ENCODE measurements at places on chromosomes 1 and 21.

DNA sequence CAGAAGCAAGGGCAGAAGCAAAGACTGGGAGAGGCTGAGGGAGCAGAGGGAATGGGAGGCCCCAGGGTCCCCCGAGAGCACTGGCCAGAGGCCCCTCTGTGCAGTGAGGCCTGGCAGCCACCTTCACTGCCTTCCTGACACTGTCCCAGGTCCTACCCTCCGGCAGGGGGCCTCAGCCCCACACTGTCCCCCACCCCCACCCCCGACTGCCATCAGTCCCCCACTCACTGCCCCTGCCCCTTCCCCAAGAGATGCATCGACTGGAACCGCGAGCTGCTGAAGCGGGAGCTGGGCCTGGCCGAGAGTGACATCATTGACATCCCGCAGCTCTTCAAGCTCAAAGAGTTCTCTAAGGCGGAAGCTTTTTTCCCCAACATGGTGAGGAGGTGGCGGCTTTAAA lies 13.0 kb upstream of the PADI6 start:
- no peak for DNase-seq

- DNase-seq = no peak
Observed at GRCh38 chr1:213714645-213715044, 273.1 kb upstream of the PROX1 start.

DNA sequence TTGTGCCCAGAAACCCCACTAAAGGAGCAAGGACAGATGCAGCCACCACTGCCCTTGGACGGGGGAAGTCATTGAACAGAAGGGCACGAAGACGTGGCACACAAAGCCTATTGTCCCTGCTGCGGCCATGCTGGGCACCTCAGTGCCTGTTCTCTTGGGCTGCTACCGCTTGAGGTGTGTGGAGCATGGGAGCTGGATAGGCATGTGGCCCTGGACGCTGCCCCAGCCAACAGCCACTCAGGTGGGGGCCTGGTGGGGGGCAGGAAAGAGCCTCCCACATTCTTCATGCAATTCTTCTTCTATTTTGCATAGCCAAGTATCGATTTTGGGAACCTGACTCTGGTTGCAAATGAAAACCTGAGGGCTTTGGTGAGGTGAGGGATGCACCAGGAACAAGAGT lies 337.2 kb downstream of the RPS6KC1 start:
- no peak for DNase-seq

- DNase-seq = no peak
Observed at GRCh38 chr21:34983680-34984086, 65.4 kb downstream of the RUNX1 start.

DNA sequence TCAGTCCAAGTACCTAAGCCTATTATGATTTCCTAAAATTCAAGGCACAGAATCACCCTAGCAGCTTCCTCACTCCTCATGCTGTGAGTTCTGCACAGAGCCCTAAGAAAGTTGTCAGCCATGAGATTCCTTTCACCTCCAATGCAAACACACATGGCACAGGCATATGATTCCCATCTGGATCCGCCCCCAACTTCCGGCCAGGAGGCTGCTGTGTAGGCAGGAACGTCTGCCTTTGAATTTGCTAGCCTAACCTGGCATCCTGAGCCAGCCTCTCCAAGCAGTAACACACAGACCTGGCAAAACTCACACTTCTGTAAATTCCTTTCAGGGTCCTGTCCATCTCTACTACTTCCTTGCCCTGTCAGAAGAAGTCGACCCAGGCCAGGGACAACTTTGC lies 521.1 kb upstream of the BEND5 start:
- DNase-seq = peak; percentile 19

DNA sequence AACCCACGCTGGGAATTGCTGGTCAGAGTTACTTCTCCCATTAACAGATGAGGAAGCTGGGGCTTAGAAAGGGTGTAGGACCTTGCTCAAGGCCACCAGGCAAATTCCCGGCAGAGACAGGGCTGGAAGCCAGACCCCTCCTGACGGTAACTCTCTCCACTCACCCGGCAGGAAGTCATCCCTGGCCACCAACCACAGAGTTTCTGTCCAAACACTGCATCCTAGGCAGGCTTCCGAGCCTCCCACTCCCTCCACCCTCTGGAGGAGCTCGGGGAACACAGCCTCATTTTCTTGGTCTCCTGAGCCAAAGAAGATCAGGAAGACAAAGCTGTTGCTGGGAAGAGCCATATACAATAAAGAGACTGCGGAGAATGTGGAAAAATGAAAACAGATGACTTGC lies 25.0 kb upstream of the ZNF436 start:
- peak; percentile 33 for DNase-seq

DNA sequence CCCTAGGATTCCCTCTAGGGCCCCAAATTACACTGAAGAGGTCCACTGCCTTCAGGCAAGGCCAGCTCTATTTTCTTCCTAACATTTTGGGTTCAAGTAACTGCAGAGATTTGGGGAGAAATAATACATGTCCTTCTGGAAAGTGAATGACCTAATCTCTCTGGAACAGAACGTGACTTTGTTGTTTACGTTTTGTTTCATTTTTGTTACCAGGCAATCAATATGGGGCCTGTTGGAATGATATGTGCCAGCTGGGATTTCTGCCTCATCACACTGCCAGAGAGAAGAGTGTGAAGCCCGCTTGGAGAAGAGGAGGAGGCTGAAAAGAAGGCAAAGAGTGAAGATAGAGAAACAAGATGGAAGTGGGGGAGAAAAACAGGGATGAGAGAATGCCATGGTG lies 116.7 kb downstream of the FASLG start:
- no peak for DNase-seq

GRCh38 chr21:25283720-25284119 lies 323.6 kb downstream of the MRPL39 start:
- no peak for DNase-seq

DNA sequence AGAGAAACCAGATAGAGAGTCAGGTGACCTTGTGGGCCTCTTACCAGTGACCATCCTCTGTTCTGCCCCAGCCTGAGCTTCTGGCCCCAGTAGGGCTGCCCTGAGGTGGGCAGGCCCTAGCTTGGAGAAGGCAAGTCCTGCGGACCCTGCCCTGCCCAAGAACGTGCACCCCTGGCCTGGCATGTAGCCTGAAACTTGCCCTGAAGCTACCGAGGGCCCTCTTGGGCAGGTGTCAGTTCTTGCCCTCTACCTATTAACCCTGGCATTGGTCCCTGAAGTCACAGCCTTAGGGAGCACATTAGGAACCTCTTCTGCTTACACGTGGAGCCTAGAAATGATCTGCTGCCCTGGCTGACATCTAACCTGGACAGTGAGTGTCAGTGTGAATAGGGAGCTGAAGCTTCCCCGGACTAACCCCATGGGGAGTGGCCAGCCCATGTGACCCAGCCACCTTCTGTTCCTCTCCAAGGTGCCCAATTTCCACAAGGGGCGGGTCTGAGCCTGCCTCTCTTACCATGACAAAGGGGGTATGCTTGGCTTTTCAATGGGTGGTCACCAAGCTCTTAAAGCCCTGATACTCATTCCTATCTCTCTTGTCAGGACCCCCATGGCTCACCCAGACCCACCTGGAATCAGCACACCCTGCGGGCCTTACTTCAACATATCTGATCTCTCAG lies 163.0 kb downstream of the ZSCAN20 start:
- no peak for DNase-seq

DNA sequence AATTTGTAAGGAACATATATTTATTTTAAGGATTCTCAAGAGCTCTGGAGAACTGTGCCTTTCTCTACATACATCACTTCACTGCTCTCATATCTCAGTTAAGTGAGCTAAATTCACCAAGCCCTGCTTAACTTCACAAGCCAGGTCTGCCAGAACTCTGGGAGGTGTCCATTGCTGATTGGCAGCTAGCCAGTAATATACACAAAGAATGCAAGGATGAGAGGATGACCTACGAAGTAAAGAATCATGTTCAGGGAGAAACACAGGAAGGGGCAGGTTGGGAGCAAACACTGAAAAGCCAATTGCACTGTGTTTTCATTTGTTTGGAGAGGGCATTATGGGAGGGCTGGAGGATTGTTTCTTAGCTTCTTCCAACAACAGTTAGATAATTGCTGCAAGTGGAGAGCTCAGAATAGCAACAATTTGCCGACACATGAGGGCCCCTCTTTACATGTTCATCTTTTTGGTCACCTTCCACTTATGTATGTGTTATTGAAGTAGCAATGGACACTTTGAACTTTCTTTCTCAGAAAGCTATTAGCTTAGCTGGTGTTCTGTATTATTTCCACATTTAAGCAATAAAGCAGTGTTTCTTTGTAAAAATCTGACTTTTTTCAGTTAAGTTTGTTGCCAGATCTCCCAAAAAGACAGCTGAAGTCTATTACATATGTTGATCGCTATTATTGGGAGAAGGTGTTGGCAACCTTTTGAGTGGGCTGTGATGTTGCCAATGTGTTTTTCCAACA lies 254.8 kb downstream of the LTN1 start:
- DNase-seq = no peak

- no peak for DNase-seq
Observed at GRCh38 chr21:44711327-44712202, at the start of gene TSPEAR. TSPEAR (minus strand) TSS chr21:44711572; CDS start chr21:44711514, 58 bp downstream.

GRCh38 chr1:107225706-107226105 lies 84.9 kb downstream of the NTNG1 start:
- DNase-seq = no peak

- no peak for DNase-seq
Observed at GRCh38 chr1:204623894-204624361, 61.6 kb downstream of the LRRN2 start.

GRCh38 chr1:9881838-9882249 lies 28.2 kb downstream of the CTNNBIP1 start:
- DNase-seq = no peak

DNA sequence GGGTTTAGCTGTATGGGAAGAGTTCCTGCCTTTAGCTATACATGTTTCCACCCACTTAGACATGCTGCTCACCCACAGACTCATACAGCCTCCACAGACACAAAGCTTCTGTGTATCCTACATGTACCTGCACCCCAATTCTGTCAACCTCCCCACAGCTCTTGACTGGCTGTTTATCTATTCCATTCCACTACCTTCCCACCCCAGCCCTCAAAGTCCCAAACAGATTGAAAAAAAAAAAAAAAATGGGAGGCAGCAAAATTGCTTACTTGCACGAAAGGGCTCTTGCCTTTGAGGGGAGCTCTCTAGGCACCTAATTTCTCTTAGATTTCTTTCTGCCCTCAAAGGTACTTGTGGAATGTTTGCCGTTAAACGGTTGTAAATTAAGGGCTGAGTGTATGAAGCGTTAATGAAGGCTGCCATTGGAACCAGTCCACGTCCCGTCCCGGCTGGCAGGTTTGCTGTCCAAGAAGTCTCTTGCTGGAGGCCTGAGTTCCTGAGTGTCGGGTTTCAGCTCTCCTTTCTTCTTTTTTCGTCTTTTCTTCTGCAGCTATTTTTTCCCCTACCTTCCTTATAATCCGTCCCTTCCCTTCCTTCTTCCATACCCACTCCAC lies 43.6 kb downstream of the PBX1 start:
- DNase-seq = no peak

DNA sequence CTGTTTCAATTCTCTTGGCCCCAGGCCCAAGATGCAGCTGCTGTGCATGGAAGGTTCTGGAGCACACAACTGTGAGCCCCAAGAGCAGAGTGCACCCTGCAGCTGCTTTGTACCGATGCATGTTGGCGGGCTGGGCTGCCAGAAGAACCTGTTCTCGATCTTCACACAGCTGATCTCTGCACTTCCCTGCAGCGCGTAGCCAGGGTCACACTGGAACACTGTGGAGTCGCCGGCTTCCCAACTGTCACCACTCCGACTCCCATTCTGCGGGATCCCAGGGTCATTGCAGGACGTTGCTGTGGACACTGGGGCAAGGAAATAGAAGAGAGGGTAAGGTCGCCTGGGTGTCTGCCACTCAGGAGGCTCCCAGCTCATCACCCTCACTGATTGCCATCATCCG lies 185.4 kb downstream of the ZSCAN20 start:
- no peak for DNase-seq

GRCh38 chr1:154686507-154686906 lies 78.5 kb upstream of the ADAR start:
- DNase-seq = no peak

DNA sequence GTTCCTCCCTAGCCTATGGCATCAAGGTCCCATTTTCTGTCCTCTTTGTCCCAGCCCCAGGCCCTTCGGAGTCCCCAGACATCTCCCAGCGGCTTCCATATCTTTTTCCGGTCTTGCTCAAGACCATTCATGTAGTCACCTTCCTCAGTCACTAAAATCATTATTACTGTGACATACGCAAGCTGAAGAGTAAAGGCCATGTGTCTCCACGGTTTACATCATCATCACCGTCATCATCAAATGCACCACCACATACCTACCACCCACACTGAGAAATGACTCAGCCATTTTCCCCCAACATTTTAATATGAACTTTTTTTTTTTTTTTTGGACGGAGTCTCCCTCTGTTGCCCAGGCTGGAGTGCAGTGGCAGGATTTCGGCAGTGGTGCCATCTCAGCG lies 43.4 kb downstream of the FHAD1 start:
- no peak for DNase-seq

DNA sequence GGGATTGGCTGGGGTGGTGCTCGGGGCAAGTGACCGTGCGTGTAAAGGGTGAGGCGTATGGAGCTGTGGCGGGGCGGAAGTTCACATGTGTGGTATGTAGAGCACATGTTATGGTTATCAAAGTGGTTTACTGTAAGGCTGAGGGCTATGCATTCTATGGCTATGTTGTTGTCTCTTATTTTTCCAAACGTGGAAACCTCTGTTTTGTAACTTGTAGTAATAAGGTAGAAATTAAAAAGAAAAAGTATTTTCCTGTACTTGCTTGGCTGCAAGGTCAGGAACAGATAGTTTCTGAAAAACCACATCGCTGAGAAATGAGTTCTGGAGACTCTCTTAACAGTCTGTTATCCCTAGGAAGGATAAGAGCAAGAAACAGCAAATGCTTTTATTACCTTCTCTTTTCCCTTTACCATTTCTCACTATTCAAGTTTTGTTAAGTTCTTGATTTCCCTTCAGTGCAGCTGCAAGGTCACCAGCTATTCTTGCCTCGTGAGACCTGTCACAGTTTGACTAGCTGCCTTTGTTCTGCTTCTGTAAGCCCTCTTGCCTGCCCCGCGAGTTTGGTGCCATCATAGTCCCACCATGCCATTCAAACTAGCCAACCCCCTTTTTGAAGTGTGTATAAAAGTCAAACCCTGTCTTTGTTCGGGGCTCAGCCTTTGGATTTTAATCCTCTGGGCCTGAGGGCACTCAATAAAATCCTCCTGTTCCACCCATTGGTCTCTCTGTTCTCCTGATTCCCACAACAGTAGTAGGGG lies 9.5 kb downstream of the RNU1-2 start:
- peak; percentile 78 for DNase-seq

GRCh38 chr1:247008406-247008799 lies 546 bp upstream of the ZNF695 start:
- no peak for DNase-seq

- DNase-seq = no peak
Observed at GRCh38 chr1:159279773-159280172, 22.4 kb upstream of the FCER1A start.

All from anterior cingulate cortex (tissue), 58 donors.